ENCODE measurements at places on chromosomes 5 and 9. TPM values are rescaled to one million over a fixed set of nuclear protein-coding genes. Genes with fewer than 3 reads are reported as not detected.

Gene HNRNPA0
- total RNA-seq, result 12.5 TPM

Gene SREK1
- total RNA-seq, result 69.5 TPM

Gene PDLIM7
- total RNA-seq, result 241 TPM

Gene JAKMIP2
- total RNA-seq, result 5.9 TPM

Gene FRRS1L
- total RNA-seq, result under 0.01 TPM

Gene PSMB7
- 162 TPM for total RNA-seq

Gene DPH7
- 28.8 TPM for total RNA-seq

Gene SHISAL2B
- total RNA-seq, result not detected

Gene ARL14EPL
- total RNA-seq, result not detected

Gene HRH2
- not detected for total RNA-seq

Gene KIF4B
- 0.09 TPM for total RNA-seq

Gene PTGR1
- total RNA-seq, result 46.6 TPM

Gene SH2D3C
- 0.18 TPM for total RNA-seq

Gene FBP2
- total RNA-seq, result not detected

Gene SAXO1
- total RNA-seq, result not detected

Gene GABRP
- total RNA-seq, result not detected

Gene GGTA1
- not detected for total RNA-seq

Gene FBXO10
- 22.9 TPM for total RNA-seq

Gene HIGD2A
- 21.3 TPM for total RNA-seq
